Tibial artery (tissue), 4 donors: ENCODE measurements at places on chromosomes 16 and 17.

GRCh38 chr17:38425031-38425430 lies 3.2 kb upstream of the ARHGAP23 start:
- no peak for DNase-seq

DNA sequence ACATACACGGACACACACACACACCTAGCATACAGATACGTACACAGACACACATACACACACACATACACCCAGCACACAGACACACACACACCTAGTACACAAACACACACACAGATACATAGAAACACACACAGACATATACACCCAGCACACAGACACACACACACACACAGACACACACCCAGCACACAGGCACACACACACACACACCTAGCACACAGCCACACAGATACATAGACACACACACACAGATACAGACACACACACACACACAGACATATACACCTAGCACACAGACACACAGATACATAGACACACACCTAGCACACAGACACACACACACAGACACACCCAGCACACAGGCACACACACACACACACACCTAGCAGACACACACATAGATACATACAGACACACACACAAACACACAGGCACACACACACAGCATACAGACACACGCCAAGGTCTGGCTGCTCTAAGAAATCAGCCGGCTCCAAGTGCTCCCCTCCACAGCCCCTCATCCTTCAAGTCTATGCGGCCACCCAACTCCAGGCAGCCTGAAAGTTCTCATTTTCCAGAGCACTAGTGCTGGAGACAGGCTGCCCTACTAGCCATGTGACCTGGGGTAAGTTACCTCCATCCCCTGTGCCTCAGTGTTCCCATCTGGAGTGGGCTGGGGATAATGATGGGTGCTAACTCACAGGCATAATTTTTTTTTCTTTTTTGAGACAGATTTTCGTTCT lies 13.2 kb downstream of the NR1D1 start:
- DNase-seq: no peak

GRCh38 chr16:58070585-58070984 lies 45.0 kb downstream of the MMP15 start:
- no peak for DNase-seq

- DNase-seq: no peak
Measured at GRCh38 chr17:63267846-63268245, 178.3 kb downstream of the CYB561 start.

GRCh38 chr17:18258356-18259038 lies at the start of gene FLII:
Gene FLII, minus strand, starts transcription at chr17:18258738. Its CDS starts 48 bp downstream, at chr17:18258690.
- DNase-seq: peak; percentile 43

DNA sequence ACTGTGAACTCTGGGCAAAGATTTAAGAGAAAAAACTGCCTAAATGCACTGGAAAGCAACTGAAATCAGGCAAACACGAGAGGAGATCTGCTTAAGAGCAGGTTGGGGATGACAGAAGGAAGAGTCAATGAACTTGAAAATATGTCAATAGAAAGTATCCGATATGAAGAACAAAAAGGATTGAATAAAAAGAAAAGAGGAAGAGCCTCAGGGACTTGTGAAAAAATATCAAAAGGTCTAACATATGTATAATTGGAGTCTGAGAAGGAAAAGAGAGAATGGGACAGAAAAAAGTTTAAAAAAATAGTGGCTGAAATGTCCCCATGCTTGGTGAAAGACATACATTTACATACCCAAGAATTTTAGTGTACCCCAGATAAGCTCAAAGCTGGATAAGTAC lies 195.5 kb downstream of the COPRS start:
- no peak for DNase-seq

GRCh38 chr17:42850954-42851353 lies at the start of gene AOC3:
Gene AOC3, plus strand, starts transcription at chr17:42851199. Its CDS starts 145 bp downstream, at chr17:42851344.
- DNase-seq: peak; percentile 66

DNA sequence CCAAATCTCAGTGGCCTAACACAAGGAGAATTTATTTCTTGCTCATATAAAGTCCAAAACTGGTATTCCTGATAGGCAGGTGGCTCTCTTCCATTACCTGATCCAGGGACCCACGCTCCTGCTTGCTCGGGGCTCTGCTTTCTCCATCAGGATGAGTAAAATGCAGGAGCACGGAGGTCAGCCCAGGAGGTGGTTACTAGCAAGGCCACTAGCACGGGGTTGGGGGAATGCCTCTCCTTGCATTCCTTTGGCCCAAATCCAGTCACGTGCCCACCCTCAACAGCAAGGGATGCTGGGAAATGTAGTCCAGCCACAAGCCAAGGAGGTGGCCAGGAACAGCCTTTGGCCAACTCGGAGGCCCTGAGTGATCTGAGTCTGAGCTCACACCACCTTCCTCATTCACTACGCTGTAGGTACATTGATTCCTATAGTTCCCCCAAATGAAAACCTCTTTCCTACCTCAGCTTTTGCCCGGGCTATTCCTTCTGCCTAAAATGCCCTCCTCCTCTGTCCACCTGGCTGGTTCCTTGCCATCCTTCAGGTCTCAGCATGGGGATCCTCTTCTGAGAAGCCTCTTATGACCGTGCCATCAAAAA lies 38.3 kb upstream of the HAPSTR1 start:
- peak; percentile 33 for DNase-seq

DNA sequence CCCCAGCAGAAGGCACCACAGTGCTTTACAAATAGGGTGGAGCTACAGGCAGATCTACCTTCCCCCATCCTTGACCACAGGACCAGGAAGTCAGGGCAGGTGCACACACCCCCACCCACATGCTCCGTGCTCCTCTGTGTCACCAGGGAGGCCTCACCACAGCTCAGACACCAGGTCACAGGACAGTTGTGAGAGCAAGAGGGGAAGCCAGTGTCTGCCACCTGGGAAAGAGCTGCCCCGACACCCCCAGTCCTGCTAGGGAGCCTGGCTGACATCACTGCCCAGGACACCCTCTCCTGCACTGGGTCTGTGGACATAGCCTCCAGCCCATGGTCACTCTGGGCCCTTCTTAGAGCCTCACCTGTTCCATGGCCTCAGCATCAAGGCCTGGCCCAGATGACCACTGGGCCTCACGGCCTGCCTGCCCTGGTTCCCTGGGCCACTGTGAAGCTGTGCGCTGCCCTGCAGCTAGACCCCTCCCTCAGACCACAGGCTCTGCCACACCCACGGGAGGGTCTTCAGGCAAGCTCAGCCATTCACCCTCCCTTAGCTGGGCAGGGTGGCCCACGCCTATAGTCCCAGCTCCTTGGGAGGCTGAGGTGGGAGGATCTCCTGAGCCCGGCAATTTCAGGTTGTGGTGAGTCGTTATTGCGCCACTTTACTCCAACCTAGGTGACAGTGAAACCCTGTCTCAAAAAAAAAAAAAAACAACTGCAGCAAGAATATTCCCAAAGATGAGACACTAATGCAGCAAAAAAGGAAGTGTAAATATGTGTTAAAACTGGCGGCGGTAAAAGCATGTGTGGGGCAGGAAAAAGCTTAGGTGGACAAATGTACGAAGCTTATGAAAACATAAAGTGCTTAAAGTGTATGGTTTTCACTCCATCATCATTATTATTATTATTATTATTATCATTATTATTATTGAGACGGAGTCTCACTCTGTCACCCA lies 14.2 kb downstream of the POLR3K start:
- no peak for DNase-seq

- DNase-seq: no peak
Measured at GRCh38 chr16:23160082-23160481, 10.8 kb upstream of the USP31 start.

DNA sequence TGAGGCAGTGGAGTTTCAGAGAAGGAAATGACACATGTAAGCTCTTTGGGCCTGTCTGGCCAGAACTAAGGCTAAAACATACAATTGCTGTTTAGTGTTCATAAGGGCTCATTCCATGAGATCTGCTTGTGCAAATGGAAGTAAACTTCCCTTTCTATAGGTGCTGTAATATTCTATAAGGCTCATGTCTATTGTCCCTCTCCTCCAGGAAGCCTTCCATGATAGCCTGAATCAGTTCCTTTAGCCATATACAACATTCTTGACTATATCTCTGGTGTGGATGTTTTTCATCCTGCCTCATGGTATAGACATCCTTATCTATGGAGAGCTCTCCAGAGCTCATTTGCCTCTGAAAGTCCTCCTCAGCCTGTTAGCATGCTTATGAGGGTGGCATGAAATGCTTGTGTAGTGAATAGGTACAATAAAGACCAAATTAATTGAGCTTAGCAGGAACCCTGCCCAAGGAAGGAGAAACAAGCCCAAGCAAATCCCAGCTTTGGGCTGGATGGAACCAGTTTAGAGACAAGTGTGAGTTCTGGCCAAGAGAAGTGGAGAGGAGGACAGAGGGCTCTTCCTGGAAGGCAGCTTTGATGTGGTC lies 1.6 kb upstream of the ETV4 start:
- no peak for DNase-seq

- no peak for DNase-seq
Measured at GRCh38 chr17:18331879-18332278, 16.8 kb downstream of the SMCR8 start.

GRCh38 chr16:71626018-71626857 lies at the start of gene MARVELD3:
Gene MARVELD3, plus strand, starts transcription at chr16:71626184. Its CDS starts 46 bp downstream, at chr16:71626230.
- DNase-seq: no peak

DNA sequence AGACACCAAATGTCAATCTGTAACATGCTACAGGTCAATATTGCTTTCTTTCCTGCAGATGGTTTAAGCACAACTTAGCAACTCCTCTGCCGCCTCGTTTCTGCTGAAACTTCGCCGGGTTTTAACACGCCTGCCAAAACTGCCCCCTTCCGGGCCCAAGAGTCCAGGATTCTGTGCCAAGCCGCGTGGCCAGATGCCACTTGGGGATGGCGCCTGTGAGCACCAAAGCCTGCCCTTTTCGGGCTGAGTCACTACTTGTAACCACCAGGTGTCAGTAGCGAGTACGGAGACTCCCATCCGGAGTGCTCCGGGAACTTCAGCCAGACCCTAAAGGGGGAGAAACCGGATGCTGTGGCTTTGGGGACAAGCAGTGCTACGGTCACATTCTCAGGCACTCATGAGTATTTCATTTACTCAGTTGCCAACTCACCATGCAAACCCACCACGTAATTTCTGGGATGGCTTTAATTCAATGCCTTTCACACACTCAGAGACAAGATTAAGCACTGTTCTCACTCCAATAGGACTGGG lies 7.8 kb downstream of the PMP22 start:
- DNase-seq: peak; percentile 93

GRCh38 chr17:33786478-33786877 lies 468.6 kb upstream of the CCL2 start:
- DNase-seq: peak; percentile 66

GRCh38 chr17:78735832-78736525 lies 46.1 kb downstream of the CYTH1 start:
- DNase-seq: no peak

GRCh38 chr17:27805520-27806146 lies 5.3 kb upstream of the NOS2 start:
- DNase-seq: peak; percentile 87

GRCh38 chr17:17725752-17726457 lies 44.6 kb downstream of the RAI1 start:
- DNase-seq: no peak

GRCh38 chr17:50653738-50654137 lies 19.1 kb downstream of the ABCC3 start:
- DNase-seq: no peak

GRCh38 chr17:40151414-40151963 lies 11.2 kb downstream of the CASC3 start:
- DNase-seq: no peak

GRCh38 chr17:56373981-56374833 lies 219.3 kb upstream of the NOG start:
- no peak for DNase-seq

DNA sequence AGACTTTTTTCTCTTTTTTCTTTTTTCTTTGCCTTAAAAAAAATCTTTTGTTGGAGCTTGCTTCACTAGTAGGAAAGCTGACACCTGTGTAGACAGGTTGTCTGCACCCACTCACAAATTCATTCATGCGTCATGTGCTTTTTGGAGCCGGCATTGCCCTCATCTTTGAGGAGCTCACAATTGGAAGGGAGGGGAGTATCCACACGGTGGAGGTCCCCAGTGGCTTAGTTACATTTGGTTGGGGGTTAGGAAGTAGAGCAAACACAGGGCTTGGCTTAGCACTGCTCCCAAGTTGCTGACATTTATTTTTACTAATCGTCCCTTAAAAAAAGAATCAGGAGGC lies 18.7 kb upstream of the MEIOB start:
- no peak for DNase-seq

DNA sequence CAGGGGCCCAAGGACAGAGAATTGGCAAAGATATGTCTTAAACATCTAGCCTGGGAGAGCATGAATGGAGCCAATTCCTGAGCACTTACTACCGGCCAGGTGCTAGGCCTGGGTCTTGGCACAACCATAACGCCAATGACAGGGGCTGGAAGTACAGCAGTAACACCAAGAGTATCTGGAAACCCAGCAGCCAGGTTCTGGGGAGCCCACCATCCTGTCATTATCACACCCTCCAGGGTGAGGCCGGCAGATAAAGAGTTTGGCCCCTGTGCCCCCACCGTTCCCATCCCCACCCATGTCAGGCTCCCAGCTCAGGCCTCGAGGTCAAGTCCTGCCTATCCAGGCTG lies 508 bp upstream of the TMC8 start:
- DNase-seq: no peak
